ENCODE measurements at places on chromosomes 7 and 10. TPM values are rescaled to one million over a fixed set of nuclear protein-coding genes. Genes with fewer than 3 reads are reported as not detected.
A peak's percentile ranks its signal among the peaks of the same experiment; 100 is the strongest.

The POU6F2 gene
- polyA plus RNA-seq = 0.10 TPM

DNA sequence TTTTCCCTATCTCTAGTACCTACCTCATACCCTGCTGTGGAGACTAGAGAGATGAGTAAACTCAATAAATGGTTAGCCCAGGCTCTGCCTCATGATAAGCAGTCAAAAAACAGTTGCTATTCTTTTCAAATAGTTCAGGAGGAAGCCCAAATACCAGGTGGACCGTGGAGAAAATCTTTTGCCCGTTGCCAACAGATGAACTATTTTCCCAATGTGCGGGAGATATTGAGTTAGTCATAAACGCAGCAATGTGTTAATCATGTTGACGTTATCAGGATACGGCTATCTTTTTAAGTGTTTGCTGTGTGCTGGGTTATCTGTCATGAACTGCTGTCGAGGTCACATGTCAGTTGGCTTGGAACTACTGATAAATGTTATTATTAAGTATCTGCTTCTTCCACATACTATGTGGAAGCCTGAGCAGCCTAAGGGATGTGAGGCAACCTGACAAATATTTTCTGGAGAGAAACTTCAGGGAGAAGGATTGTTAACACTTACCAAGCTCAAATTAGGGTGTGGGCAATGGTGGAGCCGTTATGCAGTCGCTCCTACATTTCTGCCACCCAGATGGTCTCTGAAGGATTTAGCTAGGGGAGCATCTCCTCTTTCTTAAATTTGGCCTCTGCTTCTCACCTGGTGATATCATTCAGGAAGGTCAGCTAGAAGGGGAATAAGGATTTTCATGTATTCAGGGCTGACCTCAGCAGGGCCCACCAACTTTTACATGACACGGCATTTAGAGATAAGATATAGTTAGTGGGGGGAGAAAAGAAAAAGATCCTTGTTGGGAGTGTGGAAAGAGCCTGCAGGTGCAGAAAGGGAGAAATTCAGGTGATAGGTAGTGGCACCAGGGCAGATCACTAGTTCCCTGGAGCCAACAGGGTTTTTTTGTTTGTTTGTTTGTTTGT, 33.5 kb upstream of the SLC26A3 start:
- DNase-seq = no peak

- DNase-seq = no peak
Measured at GRCh38 chr10:48452879-48453412, 146.5 kb downstream of the MAPK8 start.

The TAS2R60 gene
- polyA plus RNA-seq = not detected

- DNase-seq = no peak
Measured at GRCh38 chr7:2688409-2689342, 674 bp downstream of the AMZ1 start.

DNA sequence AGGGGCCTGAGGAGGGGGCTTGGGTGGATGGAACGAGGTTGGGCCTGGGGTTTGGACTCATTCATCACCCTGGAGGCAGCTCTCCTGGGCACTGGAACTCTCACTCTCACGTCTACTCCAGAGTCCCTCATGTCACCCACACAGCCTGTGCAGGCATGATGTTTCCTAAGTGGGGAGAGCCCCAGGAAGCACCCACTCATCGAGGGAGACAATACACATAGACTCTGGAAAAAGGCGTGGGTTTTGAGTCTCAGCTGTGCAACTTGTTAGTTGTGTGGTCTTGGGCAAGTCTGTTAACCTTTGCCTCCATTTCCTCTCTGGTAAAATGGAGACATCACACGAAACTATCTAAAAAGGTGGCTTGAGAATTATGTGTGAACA, 25.9 kb upstream of the RBM20 start:
- no peak for DNase-seq

- peak; percentile 57 for DNase-seq
Measured at GRCh38 chr10:110151971-110152370, 55.4 kb upstream of the MXI1 start.
